Upper lobe of right lung (tissue), 1 donor: ENCODE measurements at places on chromosomes 5 and 9. TPM values are rescaled to one million over a fixed set of nuclear protein-coding genes. Genes with fewer than 3 reads are reported as not detected.

INSL4 gene
- total RNA-seq, result not detected

PLAC8L1 gene
- not detected for total RNA-seq

FABP6 gene
- total RNA-seq, result not detected

CAAP1 gene
- 11.6 TPM for total RNA-seq

BHMT2 gene
- total RNA-seq, result 4.7 TPM

SPINK7 gene
- total RNA-seq, result not detected

GALNT12 gene
- 28.3 TPM for total RNA-seq

ENTREP1 gene
- total RNA-seq, result 34.9 TPM

DNA sequence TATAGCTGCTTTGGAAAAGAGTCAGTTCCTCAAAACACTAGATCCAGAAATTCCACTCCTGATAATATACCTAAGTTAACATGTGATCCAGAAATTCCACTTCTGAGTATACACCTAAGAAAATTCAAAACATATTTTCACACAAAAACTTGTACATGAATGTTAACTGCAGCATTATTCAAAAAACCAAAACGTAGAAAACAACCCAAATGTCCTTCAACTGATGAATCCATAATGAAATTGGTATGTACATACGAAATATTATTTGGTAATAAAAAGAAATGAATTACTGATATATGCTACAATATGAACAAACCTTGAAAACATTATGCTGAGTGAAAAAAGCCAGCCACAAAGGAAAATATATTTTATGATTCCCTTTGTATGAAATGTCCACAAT is 16.5 kb upstream of the AFF4 start:
- no peak overlapping the region for H3K4me3 ChIP-seq
- H3K36me3 ChIP-seq, result no peaks in the 10 kb centered on the region
- no peaks in the 10 kb centered on the region for H3K27me3 ChIP-seq
- H3K4me1 ChIP-seq, result no peaks in the 10 kb centered on the region

- DNase-seq, result no peak
- H3K27me3 ChIP-seq, result no peaks in the 10 kb centered on the region
- peaks cover 27% of the 10 kb centered on the region for H3K4me1 ChIP-seq
- H3K27ac ChIP-seq, result peak overlapping the region; percentile 66
- no peak overlapping the region for H3K4me3 ChIP-seq
- H3K36me3 ChIP-seq, result peaks cover 6% of the 10 kb centered on the region
These were observed 56.8 kb downstream of the NIPAL4 start for GRCh38 chr5:157516626-157517325.

- H3K4me3 ChIP-seq, result no peak overlapping the region
- no peak for DNase-seq
- no peak overlapping the region for H3K27ac ChIP-seq
- H3K4me1 ChIP-seq, result no peaks in the 10 kb centered on the region
- no peaks in the 10 kb centered on the region for H3K36me3 ChIP-seq
- no peaks in the 10 kb centered on the region for H3K27me3 ChIP-seq
These were observed 132.8 kb upstream of the TAF11L2 start for GRCh38 chr5:17364987-17365810.

DNA sequence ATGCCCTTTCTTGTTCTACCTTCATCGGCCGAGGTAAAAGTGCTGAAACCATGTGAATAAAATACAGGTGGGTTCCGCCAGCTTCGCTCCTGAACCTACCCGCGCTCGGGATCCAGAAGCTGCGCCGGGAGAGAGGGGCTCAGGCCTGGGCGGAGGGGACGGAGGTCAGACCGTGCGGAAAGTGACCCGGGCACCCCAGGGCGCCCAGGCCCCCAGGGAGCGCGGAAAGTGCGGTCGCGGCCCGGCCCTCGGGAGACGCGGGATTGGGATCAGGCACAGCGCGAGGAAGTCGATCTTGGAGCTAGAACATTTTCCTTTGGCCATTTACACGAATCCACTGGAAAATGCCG is 329 bp downstream of the SYK start:
- H3K4me3 ChIP-seq, result peak overlapping the region; percentile 59
- no peaks in the 10 kb centered on the region for H3K4me1 ChIP-seq
- no peaks in the 10 kb centered on the region for H3K36me3 ChIP-seq
- DNase-seq, result no peak
- peak overlapping the region; percentile 91 for H3K27ac ChIP-seq
- H3K27me3 ChIP-seq, result peaks cover 16% of the 10 kb centered on the region

GRCh38 chr9:87375397-87376073 is 122.1 kb upstream of the DAPK1 start:
- H3K4me1 ChIP-seq, result no peaks in the 10 kb centered on the region
- H3K36me3 ChIP-seq, result no peaks in the 10 kb centered on the region
- H3K27me3 ChIP-seq, result no peaks in the 10 kb centered on the region
- DNase-seq, result no peak

DNA sequence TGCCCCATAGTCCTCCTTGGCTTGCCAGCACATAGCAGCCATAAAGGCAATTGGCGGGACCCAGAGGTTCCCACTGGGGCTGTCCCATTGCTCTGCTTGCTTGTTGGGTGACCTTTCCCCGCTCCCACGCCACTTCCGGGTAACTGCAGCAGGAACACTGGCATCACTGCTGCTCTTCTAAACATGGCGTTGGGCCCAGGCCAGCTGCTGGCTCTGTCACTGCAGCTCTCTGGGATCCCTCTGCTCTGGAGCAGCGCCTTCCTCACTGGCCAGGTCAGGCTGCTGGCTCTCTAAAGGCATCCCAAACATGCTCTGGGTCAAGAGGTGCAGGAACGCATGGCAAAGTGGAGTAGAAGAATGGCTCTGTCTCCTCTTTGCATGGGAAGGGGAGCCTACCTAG is 92.9 kb downstream of the DRD1 start:
- H3K27ac ChIP-seq, result no peak overlapping the region
- H3K36me3 ChIP-seq, result no peaks in the 10 kb centered on the region
- no peak overlapping the region for H3K4me3 ChIP-seq
- no peak for DNase-seq
- H3K27me3 ChIP-seq, result no peaks in the 10 kb centered on the region

DNA sequence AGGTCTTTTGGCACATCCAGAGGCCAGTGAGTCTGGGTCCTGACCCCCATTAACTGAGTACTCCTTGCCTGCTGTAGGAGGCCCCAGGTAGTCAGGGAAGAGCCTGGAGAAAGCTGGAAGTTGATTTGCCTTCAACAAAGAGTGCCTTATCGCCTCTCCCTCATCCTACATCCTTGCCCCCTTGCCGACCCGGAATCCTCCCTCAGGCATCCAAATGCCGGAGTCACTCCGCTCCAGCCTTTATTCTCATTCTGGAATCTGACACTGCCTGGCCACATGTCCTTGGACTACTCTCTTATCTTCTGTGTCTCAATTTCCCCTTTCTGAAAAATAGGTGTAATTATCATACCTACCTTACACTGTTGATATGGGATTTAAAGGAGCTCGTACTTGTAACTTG is 39.1 kb upstream of the KLF4 start:
- no peaks in the 10 kb centered on the region for H3K27me3 ChIP-seq
- DNase-seq, result no peak
- H3K4me1 ChIP-seq, result no peaks in the 10 kb centered on the region
- H3K27ac ChIP-seq, result no peak overlapping the region
- no peak overlapping the region for H3K4me3 ChIP-seq
- no peaks in the 10 kb centered on the region for H3K36me3 ChIP-seq

DNA sequence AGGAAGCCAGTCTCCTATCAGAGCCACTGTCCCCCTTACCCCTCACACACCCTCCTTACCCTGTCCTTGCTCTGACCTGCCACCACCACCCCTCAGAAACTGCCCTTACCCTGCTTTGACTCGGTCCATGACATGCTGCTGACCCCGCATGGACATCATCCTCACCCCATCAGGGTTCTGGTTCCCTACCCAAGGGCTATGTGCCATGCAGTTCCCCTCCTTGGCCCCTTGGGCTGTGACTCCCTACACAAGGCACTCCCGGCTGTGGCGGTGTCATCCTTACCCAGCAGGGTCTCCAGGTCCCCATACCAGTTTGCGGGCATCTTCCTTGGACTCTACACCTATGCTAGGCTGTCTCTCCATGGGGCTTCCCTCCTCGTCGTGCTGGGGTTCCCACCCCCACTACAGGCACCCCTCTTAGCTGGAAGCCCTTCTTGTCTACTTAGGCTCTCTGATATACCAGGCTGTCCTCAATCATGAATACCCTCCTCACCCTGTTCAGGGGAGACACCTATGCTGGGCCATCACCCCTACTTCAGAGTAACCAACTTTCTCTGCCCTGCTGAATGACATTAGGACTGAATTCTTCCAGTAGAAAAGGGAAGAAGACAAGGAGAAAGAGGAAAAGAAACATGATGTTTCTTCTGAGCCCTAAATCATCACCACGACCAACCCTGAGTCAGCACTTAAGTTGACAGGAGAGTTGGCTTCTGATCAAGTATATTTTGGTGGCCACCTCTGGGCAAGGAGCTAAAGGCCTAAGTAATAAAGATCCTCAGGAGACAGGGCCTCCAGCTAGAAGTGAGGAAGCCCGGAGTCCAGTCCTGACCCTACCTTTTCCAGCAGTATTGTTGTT is 115.2 kb downstream of the GCNT1 start:
- DNase-seq, result no peak
- H3K4me3 ChIP-seq, result no peak overlapping the region
- H3K27ac ChIP-seq, result no peak overlapping the region
- H3K27me3 ChIP-seq, result no peaks in the 10 kb centered on the region
- H3K36me3 ChIP-seq, result no peaks in the 10 kb centered on the region
- H3K4me1 ChIP-seq, result no peaks in the 10 kb centered on the region

DNA sequence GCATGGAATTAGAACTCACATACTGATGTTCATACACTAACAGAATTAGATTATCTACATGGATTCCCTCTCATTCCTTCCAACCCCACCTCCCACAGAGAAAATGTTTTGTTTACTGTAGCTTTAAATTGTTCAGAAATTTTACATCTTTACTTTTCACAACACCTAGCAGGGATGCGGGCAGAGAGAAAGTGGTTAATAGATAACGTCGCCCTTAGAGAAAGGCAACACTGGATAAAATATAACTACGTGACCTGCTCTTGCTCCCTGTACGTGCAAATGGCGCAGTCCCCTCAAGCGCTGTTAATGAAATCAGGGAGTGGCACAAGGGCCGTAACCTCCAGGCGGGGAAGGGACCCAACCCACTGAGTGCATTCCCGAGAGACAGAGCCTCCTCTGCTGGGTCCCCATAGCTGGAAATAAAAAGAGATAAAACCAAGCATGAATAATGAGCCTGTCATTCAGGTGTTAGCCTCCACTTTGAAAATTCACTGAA is 125.3 kb upstream of the DAPK1 start:
- no peaks in the 10 kb centered on the region for H3K4me1 ChIP-seq
- peak overlapping the region; percentile 7 for H3K27ac ChIP-seq
- no peaks in the 10 kb centered on the region for H3K36me3 ChIP-seq

DNA sequence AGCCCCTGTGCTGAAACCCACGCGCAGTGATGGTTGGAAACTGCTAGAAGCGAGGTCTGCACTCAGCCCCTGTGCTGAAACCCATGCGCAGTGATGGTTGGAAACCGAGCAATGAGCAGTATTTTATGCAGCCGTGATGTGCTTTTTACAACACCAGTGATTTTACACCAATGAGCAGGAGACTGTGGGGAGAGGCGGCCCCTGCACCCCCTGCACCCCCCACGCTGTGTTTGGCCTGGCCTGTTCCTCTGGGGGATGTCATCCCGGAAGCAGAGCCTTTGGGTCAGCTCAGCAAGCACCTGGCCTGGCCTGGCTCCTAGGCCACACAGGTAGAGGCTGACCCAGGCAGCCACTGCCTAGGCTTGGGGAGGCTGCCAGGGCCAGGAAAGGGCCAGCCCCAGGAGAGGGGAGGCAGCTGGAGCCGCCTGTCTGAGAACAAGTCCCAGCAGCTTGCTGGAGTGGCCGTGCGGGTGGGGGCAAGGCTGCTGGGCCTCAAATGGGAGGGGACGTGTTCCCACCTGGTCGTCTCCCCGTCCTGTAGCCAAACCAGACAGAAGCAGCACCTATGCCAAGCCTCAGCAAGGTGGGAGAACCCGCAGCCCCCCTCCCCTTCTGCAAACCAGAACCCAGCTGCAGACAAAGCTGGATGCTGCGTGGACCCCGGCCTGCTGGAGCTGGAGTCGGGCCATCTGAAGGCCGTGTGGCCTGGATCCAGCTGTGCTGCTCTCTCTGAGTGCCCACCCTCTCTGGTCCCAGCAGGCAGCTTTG is 46.8 kb downstream of the DBH start:
- no peaks in the 10 kb centered on the region for H3K36me3 ChIP-seq
- peaks cover 24% of the 10 kb centered on the region for H3K4me1 ChIP-seq
- H3K4me3 ChIP-seq, result no peak overlapping the region
- no peak for DNase-seq

DNA sequence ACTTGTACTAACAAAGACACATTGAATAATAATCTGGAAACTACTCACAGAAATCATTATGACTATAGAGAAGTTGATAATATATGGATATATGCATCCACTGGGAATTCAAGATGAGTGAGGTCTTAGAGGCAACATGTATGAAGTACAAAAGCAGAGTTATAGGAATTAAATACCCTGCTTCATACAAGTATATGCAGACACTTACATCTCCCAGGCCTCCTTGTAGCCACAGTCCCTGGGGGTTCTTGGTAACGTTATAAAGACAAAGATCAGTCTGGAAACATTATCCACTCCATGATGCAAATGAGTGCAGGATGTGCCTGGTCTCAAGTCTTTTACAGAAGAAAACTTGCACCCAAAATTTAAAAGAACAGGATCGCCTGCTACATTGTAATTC is 92.4 kb upstream of the ANXA1 start:
- no peaks in the 10 kb centered on the region for H3K4me1 ChIP-seq
- no peak for DNase-seq
- no peak overlapping the region for H3K27ac ChIP-seq
- no peak overlapping the region for H3K4me3 ChIP-seq
- H3K27me3 ChIP-seq, result no peaks in the 10 kb centered on the region

GRCh38 chr9:15295761-15296405 is 11.1 kb downstream of the TTC39B start:
- peaks cover 51% of the 10 kb centered on the region for H3K4me1 ChIP-seq
- no peak for DNase-seq
- H3K27me3 ChIP-seq, result no peaks in the 10 kb centered on the region
- H3K4me3 ChIP-seq, result peak overlapping the region; percentile 51
- H3K27ac ChIP-seq, result peak overlapping the region; percentile 90
- H3K36me3 ChIP-seq, result no peaks in the 10 kb centered on the region

DNA sequence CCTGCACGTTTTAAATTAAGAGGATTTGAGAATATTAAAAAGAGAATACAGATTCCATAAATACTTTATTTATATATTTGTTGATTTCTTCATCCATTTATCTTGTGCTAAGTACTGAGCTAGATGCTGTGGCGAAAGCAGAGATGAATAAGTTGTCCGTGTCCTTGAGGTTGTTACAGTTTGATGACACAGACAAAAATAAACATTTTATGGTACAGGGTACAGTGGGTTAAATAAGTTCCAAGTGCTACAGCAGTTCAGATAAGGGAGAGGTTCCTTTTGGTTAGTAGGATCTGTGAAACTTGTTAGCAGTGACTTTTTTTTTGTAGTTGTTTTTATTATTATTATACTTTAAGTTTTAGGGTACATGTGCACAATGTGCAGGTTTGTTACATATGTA is 50.2 kb downstream of the MACIR start:
- no peaks in the 10 kb centered on the region for H3K27me3 ChIP-seq
- no peaks in the 10 kb centered on the region for H3K4me1 ChIP-seq
- H3K36me3 ChIP-seq, result no peaks in the 10 kb centered on the region
- DNase-seq, result no peak
